Mesenchymal stem cell (in vitro differentiated cells and primary cell): ENCODE measurements at places on chromosomes 3 and 15.

- H3K27me3 ChIP-seq, result no peaks in the 10 kb centered on the region
- peaks cover 4% of the 10 kb centered on the region for H3K4me1 ChIP-seq
- H3K27ac ChIP-seq, result no peak overlapping the region
- DNase-seq, result no peak
- no peaks in the 10 kb centered on the region for H3K36me3 ChIP-seq
These were observed 231.8 kb downstream of the RBMS3 start for GRCh38 chr3:29512641-29513040.

GRCh38 chr15:99414755-99415731 is 150.7 kb upstream of the MEF2A start:
- no peak for DNase-seq
- peaks cover 2% of the 10 kb centered on the region for H3K4me1 ChIP-seq
- no peaks in the 10 kb centered on the region for H3K36me3 ChIP-seq
- no peak overlapping the region for H3K4me3 ChIP-seq
- no peaks in the 10 kb centered on the region for H3K27me3 ChIP-seq

- no peak overlapping the region for H3K27ac ChIP-seq
- H3K4me1 ChIP-seq, result no peaks in the 10 kb centered on the region
- no peak overlapping the region for H3K4me3 ChIP-seq
- peak; percentile 83 for DNase-seq
These were observed 129.4 kb upstream of the SLC24A5 start for GRCh38 chr15:47991357-47991756.

GRCh38 chr3:15496341-15496664 is 25.2 kb downstream of the COLQ start:
- no peaks in the 10 kb centered on the region for H3K36me3 ChIP-seq
- DNase-seq, result no peak
- peaks cover 4% of the 10 kb centered on the region for H3K4me1 ChIP-seq
- H3K27me3 ChIP-seq, result peaks cover 3% of the 10 kb centered on the region
- no peak overlapping the region for H3K4me3 ChIP-seq
- H3K27ac ChIP-seq, result no peak overlapping the region

GRCh38 chr3:79985816-79986215 is 218.0 kb upstream of the ROBO1 start:
- H3K36me3 ChIP-seq, result no peaks in the 10 kb centered on the region
- H3K4me3 ChIP-seq, result no peak overlapping the region
- H3K27ac ChIP-seq, result no peak overlapping the region
- H3K4me1 ChIP-seq, result no peaks in the 10 kb centered on the region
- no peaks in the 10 kb centered on the region for H3K27me3 ChIP-seq
- no peak for DNase-seq

DNA sequence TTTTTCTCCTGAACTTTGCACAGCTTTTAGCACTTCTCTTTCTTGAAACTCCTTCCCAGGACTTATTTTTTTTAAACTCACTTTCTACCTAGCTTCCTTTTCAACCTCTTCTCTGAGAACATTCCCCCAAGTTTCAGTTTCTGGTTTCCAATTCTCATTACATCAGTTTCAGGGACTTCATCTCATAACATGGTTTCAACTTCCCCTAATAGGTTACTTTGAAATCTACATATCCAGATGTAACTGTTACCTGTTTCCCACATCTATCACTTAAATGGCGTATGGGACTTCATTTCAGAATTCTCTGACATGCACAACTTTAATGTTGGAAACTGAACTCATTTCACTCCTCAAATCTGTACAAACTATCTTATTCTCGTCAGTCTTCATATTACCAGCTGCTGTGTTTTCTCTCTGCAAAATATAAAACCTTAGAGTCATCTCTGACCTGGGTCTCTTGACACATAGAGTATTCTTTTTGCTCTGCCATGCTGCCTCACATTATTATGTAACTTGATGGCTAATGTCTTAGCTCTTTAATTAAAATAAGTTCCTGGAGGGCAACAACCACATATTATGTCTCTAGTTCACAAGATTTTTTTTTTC is 58.4 kb downstream of the NME9 start:
- H3K27me3 ChIP-seq, result no peaks in the 10 kb centered on the region
- no peaks in the 10 kb centered on the region for H3K4me1 ChIP-seq
- DNase-seq, result no peak

GRCh38 chr3:188137051-188137450 is 16.9 kb upstream of the LPP start:
- DNase-seq, result no peak
- peaks cover 2% of the 10 kb centered on the region for H3K4me1 ChIP-seq
- H3K27ac ChIP-seq, result no peak overlapping the region
- no peaks in the 10 kb centered on the region for H3K27me3 ChIP-seq
- no peaks in the 10 kb centered on the region for H3K36me3 ChIP-seq
- no peak overlapping the region for H3K4me3 ChIP-seq

GRCh38 chr3:45249391-45249790 is 23.3 kb upstream of the TMEM158 start:
- H3K27ac ChIP-seq, result no peak overlapping the region
- H3K36me3 ChIP-seq, result no peaks in the 10 kb centered on the region
- no peaks in the 10 kb centered on the region for H3K27me3 ChIP-seq
- H3K4me3 ChIP-seq, result no peak overlapping the region

GRCh38 chr3:26171006-26171405 is 381.1 kb downstream of the OXSM start:
- no peaks in the 10 kb centered on the region for H3K4me1 ChIP-seq
- no peaks in the 10 kb centered on the region for H3K27me3 ChIP-seq
- no peak overlapping the region for H3K4me3 ChIP-seq
- DNase-seq, result no peak

GRCh38 chr3:48928679-48929078 is 10.0 kb downstream of the ARIH2 start:
- H3K36me3 ChIP-seq, result peaks cover 32% of the 10 kb centered on the region
- H3K4me1 ChIP-seq, result peaks cover 5% of the 10 kb centered on the region
- no peaks in the 10 kb centered on the region for H3K27me3 ChIP-seq
- DNase-seq, result no peak

DNA sequence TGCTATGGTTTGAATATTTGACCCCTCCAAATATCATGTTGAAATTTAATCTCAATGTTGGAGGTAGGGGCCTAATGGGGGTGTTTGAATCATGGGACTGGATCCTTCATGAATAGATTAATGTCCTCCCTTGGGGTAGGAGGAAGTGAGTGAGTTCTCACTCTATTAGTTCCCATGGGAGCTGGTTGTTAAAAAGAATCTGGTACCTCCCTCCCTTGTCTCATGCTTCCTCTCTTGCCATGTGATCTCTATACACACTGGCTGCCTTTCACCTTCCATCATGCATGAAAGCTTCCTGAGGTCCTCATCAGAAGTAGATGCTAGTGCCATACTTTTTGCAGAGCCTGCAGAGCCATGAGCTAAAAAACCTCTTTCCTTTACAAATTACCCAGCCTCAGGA is 177.7 kb upstream of the MCTP2 start:
- DNase-seq, result no peak
- H3K27ac ChIP-seq, result no peak overlapping the region
- H3K36me3 ChIP-seq, result no peaks in the 10 kb centered on the region
- H3K4me1 ChIP-seq, result no peaks in the 10 kb centered on the region
- H3K27me3 ChIP-seq, result no peaks in the 10 kb centered on the region

DNA sequence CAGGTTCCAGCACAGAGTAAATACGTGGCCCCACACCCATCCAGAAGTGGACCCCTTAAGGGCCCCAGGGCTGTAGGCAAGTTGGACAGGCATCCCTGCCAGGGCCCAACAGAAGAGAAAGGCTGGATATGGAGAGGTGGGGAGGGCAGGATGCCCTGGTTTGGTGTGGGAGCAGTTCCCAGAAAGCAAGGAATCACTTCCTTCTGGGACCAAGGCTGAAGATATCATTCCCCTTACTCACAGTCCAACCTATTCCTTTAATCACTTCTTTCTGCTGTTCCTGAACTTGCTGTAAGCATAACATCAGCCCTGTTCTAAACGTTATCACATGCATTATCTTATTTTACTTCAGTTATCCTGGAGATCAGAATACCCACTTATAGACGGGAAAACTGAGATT is 6.1 kb upstream of the MESP2 start:
- H3K36me3 ChIP-seq, result peaks cover 5% of the 10 kb centered on the region
- no peak for DNase-seq
- H3K27ac ChIP-seq, result no peak overlapping the region
- no peaks in the 10 kb centered on the region for H3K27me3 ChIP-seq
- H3K4me3 ChIP-seq, result no peak overlapping the region
- H3K4me1 ChIP-seq, result peaks cover 12% of the 10 kb centered on the region

DNA sequence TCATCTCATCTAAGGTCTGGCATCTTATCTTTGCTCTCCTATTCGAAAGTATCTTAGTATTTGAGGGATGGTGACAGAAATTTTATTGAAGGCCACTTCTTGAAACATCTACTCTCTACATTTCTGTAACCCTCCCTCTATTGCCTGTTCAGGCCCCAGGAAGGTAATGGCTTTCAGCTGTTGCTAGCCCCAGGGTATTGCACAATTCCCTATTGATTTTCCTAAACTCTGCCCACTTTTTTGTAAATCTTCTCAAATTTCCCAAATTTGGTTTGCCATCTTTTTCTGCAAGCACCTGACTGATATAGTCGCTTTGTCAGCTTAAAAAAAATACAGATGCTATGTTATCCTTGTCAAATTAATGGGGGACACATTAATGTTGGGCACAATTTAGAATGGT is 242.1 kb downstream of the RAP2B start:
- no peak overlapping the region for H3K4me3 ChIP-seq
- H3K4me1 ChIP-seq, result no peaks in the 10 kb centered on the region
- H3K27me3 ChIP-seq, result no peaks in the 10 kb centered on the region

GRCh38 chr3:177904621-177905020 is 631.6 kb upstream of the KCNMB2 start:
- peak overlapping the region; percentile 24 for H3K4me3 ChIP-seq
- H3K27me3 ChIP-seq, result no peaks in the 10 kb centered on the region
- H3K4me1 ChIP-seq, result peaks cover 12% of the 10 kb centered on the region

DNA sequence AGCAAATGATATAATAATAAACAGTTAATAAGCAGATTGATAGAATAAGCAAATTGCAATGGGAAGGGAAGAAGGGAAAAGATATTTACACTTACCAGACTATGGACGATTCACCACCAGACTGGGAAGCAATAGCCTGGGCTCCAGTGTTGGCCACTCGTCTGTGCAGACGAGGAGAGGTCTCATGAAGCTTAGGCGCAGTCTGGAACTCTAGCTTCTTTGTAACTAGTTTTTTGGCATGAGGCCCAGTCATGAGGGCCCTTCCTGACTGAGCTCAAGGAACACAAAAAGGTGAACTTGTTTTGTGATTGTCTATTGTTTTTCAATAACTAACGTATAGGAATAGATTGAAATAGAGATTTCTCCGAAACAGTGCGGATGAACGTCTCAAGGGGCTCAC is 63.3 kb upstream of the GATM start:
- no peak overlapping the region for H3K27ac ChIP-seq
- peaks cover 13% of the 10 kb centered on the region for H3K4me1 ChIP-seq
- no peaks in the 10 kb centered on the region for H3K36me3 ChIP-seq
- DNase-seq, result no peak

DNA sequence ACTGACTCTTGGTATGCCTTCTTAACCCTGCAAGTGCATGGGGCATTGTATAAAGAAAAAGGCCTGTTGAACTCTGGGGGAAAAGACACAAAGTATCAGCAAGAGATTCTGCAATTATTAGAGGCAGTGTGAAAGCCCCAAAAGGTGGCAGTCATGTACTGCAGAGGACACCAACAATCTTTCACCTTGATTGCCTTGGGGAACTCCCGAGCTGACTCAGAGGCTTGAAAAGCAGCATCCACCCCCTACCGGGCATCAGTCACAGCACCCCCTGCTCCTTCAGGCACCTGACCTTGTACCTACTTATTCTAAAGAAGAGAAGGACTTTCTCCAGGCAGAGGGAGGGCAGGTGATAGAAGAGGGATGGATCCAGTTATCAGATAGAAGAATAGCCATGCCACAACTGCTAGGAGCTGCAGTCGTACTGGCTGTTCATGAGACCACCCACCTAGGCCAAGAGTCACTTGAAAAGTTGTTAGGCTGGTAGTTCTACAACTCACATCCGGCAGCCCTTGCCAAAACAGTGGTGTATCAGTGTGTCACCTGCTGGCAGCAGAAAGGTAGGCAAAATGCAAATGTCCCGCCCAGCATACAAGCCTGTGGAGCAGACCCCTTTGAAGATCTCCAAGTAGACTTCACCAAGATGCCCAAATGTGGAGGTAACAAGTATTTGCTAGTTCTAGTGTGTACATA is 241.6 kb upstream of the CNTN6 start:
- H3K4me1 ChIP-seq, result no peaks in the 10 kb centered on the region
- no peak overlapping the region for H3K4me3 ChIP-seq
- H3K27me3 ChIP-seq, result no peaks in the 10 kb centered on the region
- no peak for DNase-seq
- H3K27ac ChIP-seq, result no peak overlapping the region
- no peaks in the 10 kb centered on the region for H3K36me3 ChIP-seq

DNA sequence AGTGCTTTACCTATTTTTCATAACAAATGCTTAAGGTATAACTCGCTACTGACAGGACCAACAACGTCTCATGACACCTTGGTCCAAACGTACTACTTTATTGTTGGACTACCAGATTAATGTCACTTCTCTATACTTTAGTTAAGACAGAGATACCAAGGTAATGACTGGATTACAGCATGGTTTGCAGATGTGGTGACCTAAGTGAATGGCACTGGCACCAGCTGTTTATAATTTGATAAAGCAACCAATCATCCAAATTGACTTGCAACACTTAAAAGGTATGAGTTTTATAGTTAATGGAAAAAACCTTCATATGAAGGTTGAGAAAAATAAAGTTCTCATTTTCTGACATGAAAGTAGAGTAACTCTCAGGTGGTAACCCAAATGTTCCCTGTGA is 209.0 kb downstream of the NEK10 start:
- no peak for DNase-seq
- no peaks in the 10 kb centered on the region for H3K4me1 ChIP-seq
- no peak overlapping the region for H3K27ac ChIP-seq
- H3K36me3 ChIP-seq, result no peaks in the 10 kb centered on the region
